Activated naive CD8-positive, alpha-beta T cell treated with anti-CD3 and anti-CD28 coated beads, Interleukin-2, amount 10 ng/mL, durations not matched to agents 7 days and 5 days (primary cell): ENCODE measurements at places on chromosomes 7 and 10. TPM values are rescaled to one million over a fixed set of nuclear protein-coding genes. Genes with fewer than 3 reads are reported as not detected.

DNA sequence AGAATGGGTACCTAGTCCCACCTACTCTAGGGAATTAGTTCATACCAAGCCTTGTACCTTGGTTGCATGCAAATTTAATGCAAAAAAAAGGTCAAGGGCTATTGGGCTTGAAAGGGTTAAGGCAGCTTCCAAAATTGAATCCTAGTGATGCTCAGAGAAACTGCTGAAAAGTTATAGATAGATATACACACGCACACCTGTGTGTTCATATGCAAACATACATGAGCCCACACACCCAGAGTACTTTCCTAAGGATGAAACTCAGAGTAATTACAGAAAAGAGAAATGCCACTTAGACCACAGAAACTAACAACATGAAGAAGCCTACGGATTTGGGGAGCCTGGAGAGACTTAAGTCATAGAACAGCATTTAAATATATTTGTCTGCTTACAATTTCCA lies 1.5 kb downstream of the SLC25A13 start:
- peak overlapping the region; percentile 90 for H3K4me3 ChIP-seq
- peaks cover 2% of the 10 kb centered on the region for H3K27me3 ChIP-seq
- no peaks in the 10 kb centered on the region for H3K36me3 ChIP-seq
- no peak for DNase-seq
- H3K27ac ChIP-seq = peak overlapping the region; percentile 93

GRCh38 chr7:149140831-149141230 lies 6.4 kb upstream of the ZNF398 start:
- H3K4me1 ChIP-seq = peaks cover 4% of the 10 kb centered on the region
- DNase-seq = no peak
- peaks cover 3% of the 10 kb centered on the region for H3K36me3 ChIP-seq
- no peak overlapping the region for H3K27ac ChIP-seq
- H3K27me3 ChIP-seq = no peaks in the 10 kb centered on the region
- H3K4me3 ChIP-seq = no peak overlapping the region

DNA sequence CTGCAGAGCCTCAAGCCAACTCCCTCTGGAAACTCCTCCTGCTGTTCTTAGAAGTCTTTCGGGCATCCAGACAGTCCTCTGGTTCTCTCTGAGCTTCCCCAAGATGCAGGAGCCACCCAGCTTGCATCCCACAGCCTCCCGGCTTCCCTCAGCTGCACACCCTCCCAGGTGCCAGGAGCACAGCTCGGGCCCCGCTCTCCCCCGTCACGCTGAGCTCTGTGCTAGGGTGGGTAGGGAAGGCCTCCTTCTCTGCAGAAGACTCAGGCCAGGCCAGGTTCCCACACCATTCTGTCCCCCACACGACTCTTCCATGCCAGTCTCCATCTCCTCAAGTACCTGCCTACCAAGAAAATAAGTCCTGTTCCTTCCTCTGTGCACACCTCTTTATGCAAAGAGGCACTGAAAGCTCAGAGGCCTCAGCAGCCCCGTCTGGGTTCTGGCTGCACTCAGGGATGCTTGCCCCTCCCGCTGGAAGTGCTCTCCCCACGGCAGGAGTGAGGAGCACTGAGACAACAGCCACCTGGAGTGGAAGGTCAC lies 537.1 kb downstream of the PTPRN2 start:
- no peak overlapping the region for H3K4me3 ChIP-seq
- H3K27ac ChIP-seq = no peak overlapping the region
- no peak for DNase-seq
- H3K4me1 ChIP-seq = no peaks in the 10 kb centered on the region
- no peaks in the 10 kb centered on the region for H3K27me3 ChIP-seq

GRCh38 chr10:117666166-117666565 lies 123.6 kb downstream of the EMX2 start:
- no peaks in the 10 kb centered on the region for H3K4me1 ChIP-seq
- no peaks in the 10 kb centered on the region for H3K36me3 ChIP-seq
- DNase-seq = no peak
- no peak overlapping the region for H3K27ac ChIP-seq
- H3K27me3 ChIP-seq = peaks cover 3% of the 10 kb centered on the region
- H3K4me3 ChIP-seq = no peak overlapping the region

- H3K27me3 ChIP-seq = peaks cover 15% of the 10 kb centered on the region
- no peaks in the 10 kb centered on the region for H3K36me3 ChIP-seq
- peaks cover 8% of the 10 kb centered on the region for H3K4me1 ChIP-seq
- no peak overlapping the region for H3K4me3 ChIP-seq
- H3K27ac ChIP-seq = no peak overlapping the region
- DNase-seq = no peak
Measured at GRCh38 chr7:142523821-142524460, 225.3 kb upstream of the PRSS1 start.

The PRXL2A gene
- 13.6 TPM for total RNA-seq

The RBAK gene
- 17.3 TPM for total RNA-seq

The CXCL12 gene
- not detected for total RNA-seq

The SEMA4G gene
- 0.54 TPM for total RNA-seq
